Memory B cell (primary cell): ENCODE measurements at places on chromosomes 7 and 10.

DNA sequence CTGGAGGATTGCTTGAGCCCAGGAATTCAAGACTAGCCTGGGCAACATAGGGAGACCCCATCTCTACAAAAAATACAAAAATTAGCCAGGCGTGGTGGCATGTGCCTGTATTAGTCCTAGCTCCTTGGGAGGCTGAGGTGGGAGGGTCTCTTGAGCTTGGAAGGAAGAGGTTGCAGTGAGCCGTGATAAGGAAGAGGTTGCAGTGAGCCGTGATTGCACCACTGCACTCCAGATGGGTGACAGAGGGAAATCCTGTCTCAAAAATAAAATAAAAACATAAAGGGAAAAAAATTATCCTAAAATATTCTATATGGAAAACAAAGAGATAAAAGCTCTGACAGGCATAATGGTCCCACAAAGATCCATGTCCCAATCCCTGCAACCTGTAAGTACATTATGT is 87.9 kb upstream of the KAT6B start:
- DNase-seq, result no peak

GRCh38 chr7:149027611-149028345 is 527 bp downstream of the PDIA4 start:
- no peak for DNase-seq

- DNase-seq, result no peak
These were observed 394.1 kb upstream of the MKI67 start for GRCh38 chr10:128520211-128520815.

DNA sequence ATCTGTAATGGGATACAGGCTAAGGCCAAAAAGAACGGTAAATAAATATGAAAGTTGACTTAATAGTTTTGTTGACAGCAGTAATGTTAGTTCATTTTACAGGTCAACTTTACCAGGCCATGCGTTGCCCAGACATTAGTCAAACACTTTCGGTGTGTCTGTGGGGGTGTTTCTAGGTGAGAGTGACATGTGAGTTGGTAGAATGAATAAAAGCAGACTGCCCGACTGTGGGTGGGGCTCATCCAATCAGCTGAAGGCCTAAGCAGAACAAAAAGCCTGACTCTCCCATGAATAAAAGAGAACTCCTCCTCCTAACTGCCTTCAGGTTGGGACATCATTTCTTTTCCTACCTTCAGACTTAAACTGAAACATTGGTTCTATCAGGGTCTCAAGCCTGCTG is 132.3 kb downstream of the MTPAP start:
- no peak for DNase-seq

- DNase-seq, result no peak
These were observed 776.4 kb downstream of the TYW1 start for GRCh38 chr7:67773081-67773480.

- DNase-seq, result no peak
These were observed 19.1 kb downstream of the DENND2A start for GRCh38 chr7:140621401-140622021.

DNA sequence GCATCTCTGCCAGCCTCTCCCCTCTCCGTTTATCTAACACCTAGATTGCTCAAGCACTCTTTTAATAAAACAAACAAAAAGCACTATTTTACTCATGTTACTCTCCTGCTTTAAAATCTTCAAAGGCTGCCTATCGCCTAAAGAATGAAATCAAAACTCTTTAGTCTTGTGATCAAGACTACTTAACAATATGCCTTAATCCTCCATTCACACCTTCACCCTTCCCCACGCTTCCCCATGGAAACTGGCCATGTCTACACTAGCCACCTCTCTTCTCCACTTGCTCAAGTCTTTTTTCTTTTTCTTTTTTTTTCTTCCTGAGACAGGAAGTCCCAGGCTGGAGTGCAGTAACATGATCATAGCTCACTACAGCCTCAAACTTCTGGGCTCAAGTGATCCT is 47.8 kb upstream of the TMEM213 start:
- no peak for DNase-seq

GRCh38 chr10:9950070-9950469 is 1067.6 kb upstream of the CELF2 start:
- no peak for DNase-seq

GRCh38 chr10:62736168-62736546 is 68.4 kb upstream of the ADO start:
- no peak for DNase-seq

DNA sequence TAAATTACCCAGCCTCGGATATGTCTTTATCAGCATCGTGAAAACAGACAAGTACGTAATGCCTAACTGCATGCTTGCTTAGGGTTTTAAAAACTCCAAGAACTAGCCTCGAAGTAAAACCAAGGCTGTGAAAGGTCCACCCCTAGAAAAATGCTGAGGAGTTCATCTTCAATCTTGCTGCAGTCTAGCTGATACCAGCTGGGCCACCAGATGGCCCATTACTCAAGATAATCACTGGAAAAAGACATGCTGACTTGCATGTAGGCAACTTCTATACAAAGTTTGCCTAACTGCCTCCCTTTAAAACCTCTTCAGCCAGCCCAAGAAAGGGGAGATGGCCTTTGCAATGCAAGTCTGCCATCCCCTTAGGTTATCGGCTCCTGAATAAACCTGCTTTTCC is 614.1 kb downstream of the GALNT17 start:
- no peak for DNase-seq

GRCh38 chr10:15096661-15097010 is 519 bp upstream of the RPP38 start:
- no peak for DNase-seq

GRCh38 chr10:94286901-94287300 is 75.8 kb downstream of the NOC3L start:
- DNase-seq, result no peak

- DNase-seq, result no peak
These were observed 541.2 kb upstream of the FOXK1 start for GRCh38 chr7:4140933-4141332.

DNA sequence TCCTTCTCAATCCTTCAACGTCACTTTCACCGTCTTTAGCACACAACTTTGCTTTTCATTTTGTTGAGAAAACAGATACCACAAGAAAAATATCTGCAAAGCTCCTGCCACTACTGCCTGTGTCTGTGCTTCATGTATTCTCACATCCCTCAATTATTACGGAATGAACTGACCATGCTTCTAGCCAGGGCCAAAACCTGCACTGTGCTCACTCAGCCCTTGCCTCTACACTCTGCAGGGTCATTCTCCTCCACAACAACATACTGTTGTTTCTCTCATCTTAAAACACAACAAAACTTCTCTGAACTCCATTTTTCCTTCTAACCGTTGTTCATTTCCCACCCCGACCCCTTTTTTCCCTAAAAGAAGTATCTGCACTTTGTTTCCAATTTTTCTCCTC is 29.5 kb downstream of the BMPR1A start:
- no peak for DNase-seq

DNA sequence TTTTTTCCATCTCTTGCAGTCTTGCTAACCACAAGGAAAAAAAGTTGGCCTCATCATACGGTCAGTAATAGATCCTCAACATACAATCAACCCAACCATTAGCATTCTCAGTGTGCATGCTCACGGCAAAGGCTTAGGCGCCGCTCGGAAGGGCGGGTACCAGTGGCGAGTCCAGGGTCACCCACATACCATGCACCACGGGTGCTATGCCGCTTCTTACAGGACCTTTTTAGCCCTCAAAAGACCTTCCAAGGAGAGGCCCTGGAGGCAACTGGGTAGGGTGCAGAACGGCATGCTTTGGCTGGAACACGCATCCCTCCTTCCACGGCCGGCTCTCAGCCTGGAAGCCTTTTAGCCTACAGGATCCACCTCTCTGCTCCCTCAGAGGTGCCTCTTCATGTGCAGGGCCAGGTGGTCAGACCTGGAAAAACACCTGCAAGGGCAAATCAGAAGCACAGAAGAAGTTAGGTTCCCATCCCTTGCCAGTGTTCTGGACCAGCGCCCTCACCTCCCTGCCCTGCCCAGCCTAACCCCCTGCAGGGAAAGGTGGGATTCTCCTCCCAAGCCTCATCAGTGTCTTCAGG is 5.8 kb downstream of the KLF6 start:
- peak; percentile 28 for DNase-seq

DNA sequence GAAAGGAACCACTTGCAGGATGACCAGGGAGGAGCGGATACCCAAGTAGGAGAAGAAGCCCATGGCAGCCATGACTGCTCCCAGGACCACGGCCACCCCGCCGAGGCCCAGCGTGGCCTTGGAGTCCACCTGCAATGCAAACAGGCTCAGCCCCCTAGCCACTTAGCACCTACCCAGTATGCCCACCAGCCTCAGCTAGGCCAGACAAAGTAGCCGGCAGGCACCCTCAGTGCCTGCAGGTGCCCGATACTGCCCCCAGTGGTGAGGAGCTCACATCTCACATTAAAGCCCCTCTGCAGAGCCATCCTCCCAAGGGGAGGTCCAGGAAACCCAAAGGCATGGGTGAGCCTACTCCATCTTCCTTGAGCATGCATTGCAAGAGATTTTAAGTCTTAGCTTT is 6.6 kb downstream of the NPC1L1 start:
- DNase-seq, result peak; percentile 25

DNA sequence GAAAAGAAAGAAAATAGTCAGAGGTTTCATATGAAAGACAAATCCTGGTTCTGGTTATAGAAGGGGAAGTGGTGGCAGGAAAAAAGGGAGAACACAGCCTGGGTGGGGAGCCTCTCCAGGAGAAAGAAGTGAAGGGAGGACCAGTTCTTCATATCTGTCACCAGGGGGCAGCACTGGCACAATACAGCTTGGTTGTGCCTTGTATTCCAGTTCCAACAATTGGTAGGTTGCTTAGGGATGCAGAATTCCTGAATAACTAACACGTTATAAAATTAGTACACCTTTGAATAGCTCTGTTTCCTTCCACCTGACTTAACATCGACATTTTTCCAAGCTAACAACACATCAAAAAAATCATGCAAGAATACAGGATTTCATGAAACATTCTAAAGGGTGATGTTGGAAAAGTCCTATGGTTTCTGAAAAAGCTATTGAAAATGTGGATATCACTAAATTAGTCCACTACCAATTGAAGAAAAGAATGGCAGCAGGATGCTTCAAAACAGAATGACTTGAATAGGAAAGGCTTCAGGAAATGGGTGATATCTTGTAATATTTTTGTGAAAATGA is 52.9 kb downstream of the CYP26A1 start:
- DNase-seq, result no peak

- no peak for DNase-seq
These were observed 818.3 kb downstream of the MAGI2 start for GRCh38 chr7:78635026-78635793.

DNA sequence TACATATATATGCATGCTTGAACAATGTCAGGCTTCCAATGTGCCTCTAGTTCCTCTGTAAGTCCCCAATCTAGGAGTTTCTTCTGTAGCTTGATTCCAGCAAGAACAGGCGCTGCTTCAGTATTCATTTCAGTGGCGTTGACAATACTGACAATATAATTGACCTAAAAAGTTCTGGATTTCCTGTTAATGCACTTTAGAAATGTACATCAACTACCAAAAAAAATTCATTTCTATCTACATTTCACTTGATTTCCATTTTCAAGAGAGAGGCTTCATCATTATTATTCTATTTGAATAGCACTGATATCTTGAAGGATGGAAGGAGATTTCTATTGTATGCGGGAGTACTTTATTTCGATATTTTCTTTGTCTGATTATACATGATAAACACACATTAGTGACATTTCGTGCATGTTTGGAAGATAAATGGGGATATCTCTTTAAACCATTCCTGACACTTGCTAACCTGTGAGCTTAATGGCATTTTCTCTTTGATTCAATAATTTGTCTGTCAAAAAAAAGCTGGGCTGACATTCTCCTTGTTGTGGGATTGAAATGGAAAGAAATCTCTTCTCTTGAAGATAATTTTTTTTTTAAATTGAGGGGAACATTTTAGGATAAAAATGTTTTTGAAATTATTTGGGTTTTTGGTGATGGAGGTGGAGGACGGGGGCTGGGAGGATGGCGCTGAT is 568.2 kb downstream of the LRMDA start:
- DNase-seq, result no peak

DNA sequence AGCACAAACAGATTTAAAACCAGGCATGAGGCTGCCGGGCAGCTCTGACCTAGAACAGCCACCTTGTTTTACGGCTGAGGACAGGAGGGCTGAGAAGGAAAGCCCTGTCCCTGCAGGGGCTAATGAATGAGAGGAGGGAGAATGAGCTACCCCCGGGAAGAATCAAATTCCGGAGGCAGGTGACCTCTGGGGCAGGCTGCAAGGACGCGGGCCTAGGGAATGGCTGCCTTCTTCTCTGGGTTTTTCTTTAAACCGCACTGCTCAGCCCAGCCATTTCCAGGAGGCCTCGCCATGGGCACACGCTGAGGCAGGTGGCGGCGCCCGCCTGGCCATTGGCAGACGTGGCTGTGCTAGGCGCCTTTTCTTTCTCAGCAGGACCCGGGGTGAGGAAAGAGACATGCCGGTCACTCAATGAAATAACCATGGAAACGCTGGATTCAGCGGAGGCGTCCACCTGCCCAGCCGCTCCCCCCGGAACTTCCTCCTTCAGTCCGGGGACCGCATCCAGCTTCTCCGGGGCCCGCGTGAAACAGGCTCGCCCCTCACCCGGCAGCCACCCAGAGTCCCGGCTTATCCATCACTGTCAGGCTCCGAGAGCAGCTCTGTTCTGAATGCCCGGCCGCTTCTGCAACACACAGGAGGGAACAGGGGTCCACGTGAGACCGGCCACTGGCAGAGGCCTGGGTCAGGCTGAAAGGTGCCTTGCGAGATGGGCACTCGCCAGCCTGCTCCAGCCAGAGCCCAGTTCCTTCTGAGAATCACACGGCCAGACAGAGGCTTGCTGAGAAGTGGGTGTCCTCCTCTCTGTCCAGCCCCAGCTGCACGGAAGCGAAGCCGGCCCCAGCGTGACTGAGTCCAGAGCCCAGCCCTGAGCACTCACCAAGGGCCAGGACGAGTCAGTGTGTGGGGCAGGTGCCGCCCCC is 82.1 kb downstream of the PDGFA start:
- DNase-seq, result no peak

- no peak for DNase-seq
These were observed 36.0 kb downstream of the MAT1A start for GRCh38 chr10:80253266-80253962.

DNA sequence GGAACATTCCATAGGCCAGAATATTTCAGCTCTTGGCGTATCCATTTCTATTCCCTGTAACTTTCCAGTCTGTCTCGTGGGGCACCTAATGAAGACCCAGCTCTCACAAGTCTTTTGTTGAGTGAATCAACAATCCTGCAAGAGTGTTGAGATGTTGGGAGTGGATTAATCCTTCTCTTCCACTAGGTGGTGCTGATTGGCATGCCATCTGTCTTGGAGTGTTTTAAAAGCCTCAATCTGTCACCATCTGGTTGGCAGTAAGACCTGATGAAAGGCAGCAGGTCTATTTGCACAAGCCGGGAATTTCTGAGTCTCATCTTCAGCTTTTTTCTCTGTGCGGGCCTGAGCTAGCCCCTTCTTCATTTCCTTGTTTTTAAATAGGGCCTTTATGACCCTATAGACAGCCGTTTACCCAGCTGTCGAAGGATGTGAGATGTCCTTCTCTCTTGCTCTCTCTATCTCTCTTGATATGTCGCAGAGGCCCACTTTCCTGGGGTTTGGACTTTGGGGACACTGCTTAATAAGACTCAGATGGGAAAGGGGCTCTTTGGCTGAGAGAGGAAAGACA is 180.5 kb downstream of the ZNF365 start:
- no peak for DNase-seq
